Gastrocnemius medialis (tissue), 4 donors: ENCODE measurements at places on chromosomes 12 and 14. TPM values are rescaled to one million over a fixed set of nuclear protein-coding genes. Genes with fewer than 3 reads are reported as not detected.

The CLEC4E gene
- total RNA-seq, result 0.35 TPM

The PUS7L gene
- total RNA-seq, result 3.1 TPM

The RDH5 gene
- total RNA-seq, result 6.4 TPM

The SSPN gene
- total RNA-seq, result 65.7 TPM

DNA sequence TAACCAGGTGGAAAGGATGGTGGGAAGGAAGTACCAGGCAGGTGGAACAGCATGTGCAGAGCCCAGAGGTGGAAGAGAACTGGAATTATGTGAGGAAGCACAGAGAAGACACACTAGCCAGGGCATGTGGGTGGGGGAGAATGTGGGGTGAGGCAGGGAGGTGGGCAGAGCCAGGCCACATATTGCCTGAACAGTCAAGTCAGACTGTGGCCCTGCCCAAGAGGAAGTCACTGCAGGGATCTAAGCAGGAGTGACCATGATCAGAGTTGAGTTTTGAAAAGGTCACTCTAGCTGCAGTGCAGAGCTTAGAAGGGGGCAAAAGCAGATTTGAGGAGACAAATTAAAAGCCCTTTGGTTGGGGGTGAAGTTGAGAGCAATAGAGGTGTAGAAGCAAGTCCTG, 114.0 kb upstream of the SLC38A2 start:
- DNase-seq, result no peak
- no peaks in the 10 kb centered on the region for H3K36me3 ChIP-seq
- H3K4me1 ChIP-seq, result peaks cover 26% of the 10 kb centered on the region
- no peak overlapping the region for H3K27ac ChIP-seq

GRCh38 chr14:65169351-65169750, 67.0 kb upstream of the MAX start:
- H3K27me3 ChIP-seq, result peaks cover 13% of the 10 kb centered on the region
- H3K4me1 ChIP-seq, result peaks cover 4% of the 10 kb centered on the region
- H3K4me3 ChIP-seq, result no peak overlapping the region
- peak overlapping the region; percentile 61 for H3K27ac ChIP-seq
- H3K36me3 ChIP-seq, result no peaks in the 10 kb centered on the region

GRCh38 chr14:52377940-52378339, 63.8 kb downstream of the PTGER2 start:
- H3K36me3 ChIP-seq, result no peaks in the 10 kb centered on the region
- H3K4me3 ChIP-seq, result no peak overlapping the region
- no peaks in the 10 kb centered on the region for H3K4me1 ChIP-seq
- H3K27ac ChIP-seq, result no peak overlapping the region

GRCh38 chr12:116933091-116933490, 22.3 kb downstream of the FBXW8 start:
- H3K4me3 ChIP-seq, result no peak overlapping the region
- DNase-seq, result no peak
- H3K36me3 ChIP-seq, result no peaks in the 10 kb centered on the region
- H3K27ac ChIP-seq, result no peak overlapping the region
- peaks cover 25% of the 10 kb centered on the region for H3K4me1 ChIP-seq
